ENCODE measurements at places on chromosomes 16 and 17.

GRCh38 chr17:63998721-63999679 lies 849 bp downstream of the PRR29 start:
- no peak for DNase-seq

DNA sequence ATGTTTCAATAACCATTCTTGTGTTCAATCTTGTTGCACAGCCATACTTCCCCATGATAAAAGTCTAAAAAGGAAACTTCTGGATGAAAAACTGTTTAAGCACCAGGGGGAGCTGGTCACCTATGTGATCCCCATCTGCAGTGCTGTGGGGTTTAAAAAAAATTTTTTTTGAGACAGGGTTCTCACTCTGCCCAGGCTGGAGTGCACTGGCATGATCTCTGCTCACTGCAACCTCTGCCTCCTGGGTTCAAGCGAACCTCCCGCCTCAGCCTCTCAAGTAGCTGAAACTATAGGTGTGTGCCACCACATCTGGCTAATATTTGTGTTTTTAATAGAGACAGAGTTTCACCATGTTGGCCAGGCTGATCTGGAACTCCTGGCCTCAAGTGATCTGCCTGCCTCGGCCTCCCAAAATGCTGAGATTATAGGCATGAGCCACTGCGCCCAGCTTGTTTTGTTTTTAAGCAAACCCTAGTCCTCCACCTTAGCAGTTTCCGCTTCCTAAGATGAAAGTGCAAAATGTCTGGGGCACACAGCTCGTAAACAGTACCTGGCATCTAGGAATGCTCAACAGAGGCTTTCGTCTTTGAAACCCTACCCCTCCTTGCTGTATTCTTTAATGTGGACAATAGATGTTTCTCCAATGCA lies 25.4 kb downstream of the DNAJA2 start:
- DNase-seq, result peak; percentile 66

DNA sequence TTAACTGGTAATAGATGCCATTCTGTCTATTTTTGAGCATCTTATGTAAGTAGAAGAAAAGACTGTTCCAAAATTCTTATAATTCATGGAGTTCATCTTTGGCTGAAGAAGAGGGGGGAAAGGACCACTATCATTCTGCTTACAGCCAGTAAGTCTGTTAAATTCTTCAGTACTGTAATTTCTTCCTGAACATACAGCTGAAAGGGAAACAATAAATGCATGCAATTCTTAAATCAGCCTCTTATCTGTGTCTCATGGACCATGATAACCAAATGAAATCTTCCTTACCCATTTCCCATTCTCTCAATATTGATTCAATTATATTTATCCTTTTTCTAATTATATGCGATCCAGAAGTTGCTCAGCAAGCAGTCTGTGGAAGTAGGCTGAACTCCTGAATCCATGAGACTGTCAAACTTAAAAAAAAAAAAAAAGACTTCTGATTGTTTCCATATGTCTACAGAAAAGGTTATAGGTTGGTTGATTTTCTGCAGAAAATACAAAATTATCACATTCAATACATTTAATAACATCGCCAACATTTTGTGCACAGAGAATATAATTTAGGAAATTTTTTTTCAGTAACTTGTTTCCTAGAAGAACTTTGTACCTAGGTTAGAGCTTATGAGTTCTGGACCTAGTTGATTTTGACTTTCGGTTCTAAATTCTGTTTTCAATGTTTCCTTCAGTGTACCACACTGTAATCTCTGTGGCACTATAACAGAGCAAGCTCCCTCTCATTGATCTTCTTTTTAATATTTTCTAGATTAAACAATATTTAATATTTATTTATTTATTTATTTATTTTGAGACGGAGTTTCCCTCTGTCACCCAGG lies 1.2 kb upstream of the ABCA9 start:
- no peak for DNase-seq

GRCh38 chr17:59331929-59332748 lies 684 bp downstream of the YPEL2 start:
- DNase-seq, result peak; percentile 45

DNA sequence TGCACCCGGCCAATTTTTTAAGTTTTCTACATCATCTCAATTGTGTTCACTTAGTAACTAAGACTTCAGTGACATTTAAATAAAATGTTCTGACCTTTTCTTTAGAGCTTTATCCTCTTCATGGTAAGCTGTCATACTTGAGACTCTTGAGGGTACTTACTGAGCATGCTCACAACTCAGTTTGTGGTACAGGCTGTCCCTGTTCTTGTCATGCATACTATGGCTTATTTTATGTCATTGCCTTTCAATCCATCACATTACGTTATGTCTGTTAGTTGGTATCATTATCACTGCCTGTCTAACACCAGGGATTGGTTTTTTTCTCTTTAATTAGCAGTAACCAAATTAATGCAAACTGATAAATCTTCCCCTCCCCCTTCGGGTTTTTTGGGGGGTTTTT lies 41.9 kb upstream of the RHBDL3 start:
- no peak for DNase-seq

GRCh38 chr16:68197250-68197649 lies 38.7 kb downstream of the ESRP2 start:
- no peak for DNase-seq

DNA sequence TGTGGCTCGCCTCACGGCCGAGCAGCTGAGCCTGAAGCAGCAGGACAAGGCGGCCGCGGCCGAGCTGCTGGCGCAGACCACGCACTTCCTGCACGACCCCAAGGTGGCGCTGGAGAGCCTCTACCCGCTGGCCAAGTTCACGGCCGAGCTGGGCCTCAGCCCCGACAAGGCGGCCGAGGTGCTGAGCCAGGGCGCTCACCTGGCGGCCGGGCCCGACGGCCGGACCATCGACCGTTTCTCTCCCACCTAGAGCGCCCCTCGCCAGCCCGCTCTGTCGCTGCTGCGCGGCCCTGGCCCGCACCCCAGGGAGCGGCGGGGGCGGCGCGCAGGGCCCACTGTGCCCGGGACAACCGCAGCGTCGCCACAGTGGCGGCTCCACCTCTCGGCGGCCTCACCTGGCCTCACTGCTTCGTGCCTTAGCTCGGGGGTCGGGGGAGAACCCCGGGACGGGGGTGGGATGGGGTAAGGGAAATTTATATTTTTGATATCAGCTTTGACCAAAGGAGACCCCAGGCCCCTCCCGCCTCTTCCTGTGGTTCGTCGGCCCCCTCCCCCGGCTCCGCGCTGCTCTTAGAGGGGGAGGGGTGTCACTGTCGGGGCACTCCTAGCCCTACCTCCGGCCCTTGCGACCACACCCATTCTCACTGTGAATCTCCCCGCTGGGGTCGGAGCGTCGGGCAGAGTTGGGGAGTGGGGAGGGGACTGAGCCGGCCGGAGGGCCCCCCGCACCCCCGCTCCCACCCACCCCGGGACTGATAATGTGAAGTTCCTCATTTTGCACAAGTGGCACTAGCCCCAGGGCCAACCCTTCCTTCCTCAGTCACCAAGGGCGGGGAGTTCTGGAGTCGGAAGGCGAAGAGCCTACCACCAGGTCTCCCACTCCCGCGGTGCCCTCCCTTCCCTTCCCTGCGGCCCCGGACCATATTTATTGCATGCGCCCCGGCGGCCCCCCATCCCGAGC lies 4.0 kb downstream of the HIC1 start:
- no peak for DNase-seq

- no peak for DNase-seq
Measured at GRCh38 chr16:83651871-83652270, 155.9 kb upstream of the HSBP1 start.

- no peak for DNase-seq
Measured at GRCh38 chr17:76106703-76107102, 3.1 kb upstream of the EXOC7 start.

DNA sequence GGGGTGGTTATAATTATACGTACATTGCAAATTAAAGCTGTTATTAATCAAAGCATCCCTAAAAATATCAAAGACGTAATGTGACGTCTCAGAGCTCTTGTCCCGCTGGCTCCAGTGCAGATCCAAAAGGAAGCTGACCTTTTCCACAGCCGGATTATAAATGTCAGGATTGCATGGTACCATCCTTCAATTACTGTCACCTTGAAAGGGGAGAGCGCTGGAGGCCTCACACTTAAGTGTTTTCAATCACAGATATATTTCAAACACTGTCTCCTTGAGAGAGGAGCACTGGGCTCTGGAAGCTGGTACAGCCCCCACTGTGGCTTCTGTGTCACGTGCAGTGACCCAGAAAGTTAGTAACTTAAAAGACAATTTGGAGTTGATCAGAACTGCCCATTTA lies 94.2 kb downstream of the AIPL1 start:
- no peak for DNase-seq

- DNase-seq, result no peak
Measured at GRCh38 chr16:27805828-27806351, 255.9 kb downstream of the KATNIP start.

- no peak for DNase-seq
Measured at GRCh38 chr17:73722165-73722564, 77.9 kb upstream of the SDK2 start.

- DNase-seq, result peak; percentile 55
Measured at GRCh38 chr17:77489893-77490255, 349.1 kb downstream of the SEC14L1 start.

GRCh38 chr16:49259330-49259729 lies 22.3 kb downstream of the CBLN1 start:
- no peak for DNase-seq

- no peak for DNase-seq
Measured at GRCh38 chr16:65095906-65096305, 26.0 kb downstream of the CDH11 start.

DNA sequence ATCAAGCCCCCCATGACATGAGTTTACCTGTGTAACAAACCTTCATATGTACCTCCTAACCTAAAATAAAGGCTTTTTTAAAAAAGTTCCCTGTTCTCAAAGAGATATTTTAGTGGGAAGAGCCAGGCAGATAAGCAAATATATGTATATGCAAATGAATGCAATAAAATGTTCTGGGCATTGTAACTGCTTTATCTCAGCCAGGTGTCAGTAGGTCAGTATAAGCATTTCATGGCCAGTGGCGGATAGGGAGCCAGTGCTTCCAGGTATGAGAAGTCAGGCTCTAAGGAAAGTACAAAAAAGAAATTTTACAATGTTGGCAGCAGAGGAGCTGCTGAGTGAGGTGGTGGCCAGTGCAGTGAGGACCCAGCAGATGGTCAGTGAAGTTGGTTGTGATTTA lies 53.9 kb downstream of the TNRC6C start:
- DNase-seq, result no peak

GRCh38 chr16:85770741-85771140 lies 19.8 kb upstream of the C16orf74 start:
- no peak for DNase-seq

- DNase-seq, result no peak
Measured at GRCh38 chr17:34692920-34693319, 113.5 kb downstream of the TMEM132E start.

DNA sequence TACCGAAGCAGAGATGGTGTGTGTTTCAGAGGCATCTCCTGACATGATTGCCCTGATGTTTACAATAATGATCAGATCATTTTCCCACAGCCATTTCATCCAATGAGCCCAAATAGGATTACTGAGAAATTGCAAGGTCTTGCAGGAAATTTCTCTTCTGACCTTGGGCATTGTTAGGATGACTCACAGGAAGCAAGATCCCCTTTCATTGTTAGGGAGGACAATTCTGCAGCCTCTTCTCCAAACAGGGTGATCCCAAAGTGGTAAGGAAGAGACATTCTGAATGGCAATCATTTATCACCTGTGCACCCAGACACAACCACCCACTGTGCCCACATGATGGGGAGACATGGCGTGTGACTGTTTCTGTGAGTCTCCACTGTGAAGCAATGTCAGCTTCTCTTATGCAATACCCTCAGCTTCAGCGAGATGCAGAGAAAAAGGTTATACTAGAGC lies 306.7 kb upstream of the XYLT1 start:
- DNase-seq, result peak; percentile 16

GRCh38 chr17:78338486-78339259 lies 21.2 kb downstream of the SOCS3 start:
- DNase-seq, result no peak

GRCh38 chr16:87582216-87582965 lies 19.9 kb upstream of the JPH3 start:
- peak; percentile 81 for DNase-seq

DNA sequence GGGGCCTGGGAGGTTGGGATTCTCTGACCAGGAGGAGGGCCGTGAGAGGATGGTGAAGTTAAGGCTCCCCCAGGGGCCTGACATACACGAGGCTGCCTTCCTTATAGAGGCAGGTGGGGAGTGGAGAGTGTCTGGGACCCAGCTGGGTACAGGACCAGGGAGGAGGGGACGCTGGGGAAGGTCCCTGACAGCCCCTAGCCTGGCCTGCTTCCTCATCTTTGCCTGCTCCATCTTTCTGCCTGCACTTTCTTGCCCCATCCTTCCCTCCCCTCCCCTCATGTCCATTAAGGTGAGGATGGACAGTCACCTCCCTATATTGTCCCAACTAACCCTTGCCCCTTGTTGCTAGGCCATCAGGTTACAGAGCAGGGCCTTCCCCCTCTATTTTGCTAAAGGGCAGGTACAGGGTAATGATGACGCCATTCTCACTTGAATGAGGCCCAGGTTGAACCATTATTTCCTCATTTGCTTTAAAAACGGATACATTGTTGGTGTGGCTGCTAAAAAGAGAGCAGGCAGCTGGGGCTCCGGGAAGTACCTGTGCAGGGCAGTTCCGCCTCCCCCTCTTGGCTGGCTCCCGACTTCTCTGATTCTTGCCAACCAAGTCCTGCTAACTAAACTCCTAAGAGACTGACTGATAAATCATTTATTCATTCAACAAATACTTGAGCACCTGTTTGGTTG lies 1.3 kb downstream of the C17orf99 start:
- DNase-seq, result no peak

DNA sequence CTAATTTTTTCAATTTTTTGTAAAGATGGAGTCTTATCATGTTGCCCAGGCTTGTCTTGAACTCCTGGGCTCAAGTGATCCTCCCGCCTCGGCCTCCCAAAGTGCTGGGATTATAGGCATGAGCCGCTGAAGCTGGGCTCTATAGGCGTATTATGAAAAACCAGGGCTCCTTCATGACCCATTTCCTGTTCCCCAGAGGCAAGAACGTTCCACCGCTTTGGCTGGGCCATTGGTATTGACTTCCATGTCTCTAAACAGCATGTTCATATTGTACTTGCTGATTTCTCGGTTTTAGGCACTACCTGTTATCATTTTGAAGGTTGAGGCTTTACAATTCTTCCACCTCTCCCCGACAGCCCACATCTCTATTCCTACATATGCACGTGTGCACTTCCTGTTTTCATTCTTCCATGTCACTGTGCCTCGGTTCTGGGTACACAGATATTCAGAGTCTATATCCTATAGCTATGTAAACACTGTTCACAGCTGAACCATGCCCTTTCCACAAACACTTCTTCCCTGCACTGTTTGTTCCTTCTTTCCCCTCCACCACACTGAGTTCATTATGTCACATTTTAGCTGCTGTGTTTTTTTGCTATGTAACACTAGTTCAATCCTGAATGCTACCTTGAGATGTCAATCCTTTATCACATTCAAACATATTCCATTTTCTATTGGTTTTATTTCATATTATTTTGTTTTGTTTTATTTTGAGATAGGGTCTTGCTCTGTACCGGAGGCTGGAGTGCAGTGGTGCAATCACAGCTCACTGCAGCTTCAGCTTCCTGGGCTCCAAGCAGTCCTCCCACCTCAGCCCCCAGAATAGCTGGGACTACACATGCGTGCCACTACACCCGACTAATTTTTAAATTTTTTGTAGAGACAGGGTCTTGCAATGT lies 16.8 kb upstream of the MAPK3 start:
- DNase-seq, result no peak

GRCh38 chr17:32806646-32807045 lies 70.3 kb downstream of the MYO1D start:
- DNase-seq, result no peak
